Stimulated activated CD8-positive, alpha-beta memory T cell treated with anti-CD3 and anti-CD28 coated beads, Interleukin-2, amount 100 ng/mL, for 1 hour (primary cell): ENCODE measurements at places on chromosomes 5 and 9.

GRCh38 chr5:159732220-159732619 lies 184.1 kb upstream of the ADRA1B start:
- no peak for DNase-seq

DNA sequence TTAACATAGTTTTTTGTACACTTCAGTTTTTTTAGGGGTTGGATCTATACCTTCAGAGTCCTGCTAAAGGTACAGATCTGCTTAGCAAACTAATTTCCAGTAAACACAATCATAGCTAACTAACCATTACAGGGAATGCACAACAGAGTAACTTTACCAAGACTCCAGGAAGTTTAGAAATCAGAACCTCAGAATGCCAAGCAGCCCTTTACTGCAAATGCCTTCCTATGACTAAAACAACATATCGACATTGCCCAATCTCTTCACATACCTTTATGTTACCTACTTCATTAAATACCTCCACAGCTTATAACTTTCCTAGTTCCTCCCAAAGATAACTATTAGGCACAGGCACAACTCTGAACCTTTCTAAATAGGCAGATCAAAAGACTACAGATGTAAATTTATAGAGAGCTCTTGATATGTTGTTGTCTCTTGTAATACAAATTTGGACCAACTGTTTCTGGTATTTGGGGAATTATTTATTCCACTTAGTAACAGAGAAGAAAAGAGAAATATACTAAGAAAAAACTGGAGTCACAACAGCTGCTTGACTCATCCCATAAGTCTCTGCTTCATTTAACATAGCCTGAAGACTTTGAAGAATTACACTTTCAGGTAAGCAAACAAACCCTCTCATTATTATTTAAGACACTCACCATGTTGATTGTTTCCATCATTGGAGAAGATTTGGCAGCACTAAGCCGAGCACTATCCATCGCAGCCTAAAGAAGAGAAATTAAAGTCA lies 46.0 kb upstream of the OR2K2 start:
- DNase-seq: no peak

DNA sequence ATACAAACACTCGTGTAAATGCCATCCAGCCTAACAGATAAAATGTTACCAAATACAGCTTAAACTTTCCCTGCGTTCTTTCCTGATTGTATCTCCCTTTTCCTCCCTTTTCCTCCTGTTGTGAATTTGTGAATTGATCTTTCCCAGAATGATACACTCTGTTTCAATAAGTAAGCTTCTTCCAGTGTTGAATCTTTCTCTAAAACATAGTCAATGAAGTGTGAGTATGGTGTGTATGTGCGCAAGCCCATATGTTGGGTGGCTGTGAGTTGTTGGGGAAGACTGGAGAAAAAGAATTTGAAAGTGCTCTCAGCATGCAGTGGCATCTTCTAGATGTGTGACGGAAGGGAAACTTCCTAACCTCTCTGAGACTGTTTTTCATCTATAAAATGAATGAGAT lies 143.1 kb upstream of the KLF4 start:
- no peak for DNase-seq

GRCh38 chr5:156219483-156220005 lies 107.4 kb upstream of the SGCD start:
- DNase-seq: no peak

DNA sequence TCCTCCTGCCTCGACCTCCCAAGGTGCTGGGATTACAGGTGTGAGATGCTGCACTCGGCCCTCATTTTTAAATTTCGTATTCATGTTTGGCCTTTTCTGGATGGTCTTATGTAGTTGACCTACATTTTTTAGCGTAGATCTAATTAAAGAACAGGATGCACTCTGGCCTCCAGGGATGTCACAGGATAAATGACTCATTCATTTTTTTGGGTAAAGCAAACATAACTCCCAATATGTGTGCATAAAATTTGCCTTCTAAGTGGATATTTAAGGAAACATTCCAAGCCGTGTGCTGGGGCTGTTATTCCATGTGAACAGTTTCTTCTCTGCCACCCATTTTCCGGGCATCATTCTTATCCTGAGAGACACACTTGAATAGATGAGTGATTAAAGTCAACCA lies 501.6 kb downstream of the IRX1 start:
- no peak for DNase-seq

DNA sequence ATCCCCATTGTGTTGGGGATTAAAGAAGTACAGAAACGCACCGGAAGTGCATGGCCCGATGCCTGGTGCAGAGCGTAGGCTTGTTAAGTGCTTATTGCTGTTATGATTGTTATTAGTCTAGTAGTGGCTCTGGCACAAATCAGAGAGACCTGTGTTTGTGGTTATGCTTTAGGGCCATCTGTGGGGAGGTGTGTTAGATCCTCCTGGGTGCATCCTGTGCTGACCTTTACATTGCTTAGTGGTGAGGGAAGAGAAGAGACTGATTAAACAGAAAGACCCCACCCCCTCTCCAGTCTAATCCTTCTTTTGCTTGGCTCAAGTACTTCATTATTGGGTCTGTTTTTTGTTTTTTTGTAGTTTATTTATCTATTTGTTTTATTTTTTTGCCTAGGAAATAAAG lies 112.7 kb upstream of the SPRY4 start:
- no peak for DNase-seq

DNA sequence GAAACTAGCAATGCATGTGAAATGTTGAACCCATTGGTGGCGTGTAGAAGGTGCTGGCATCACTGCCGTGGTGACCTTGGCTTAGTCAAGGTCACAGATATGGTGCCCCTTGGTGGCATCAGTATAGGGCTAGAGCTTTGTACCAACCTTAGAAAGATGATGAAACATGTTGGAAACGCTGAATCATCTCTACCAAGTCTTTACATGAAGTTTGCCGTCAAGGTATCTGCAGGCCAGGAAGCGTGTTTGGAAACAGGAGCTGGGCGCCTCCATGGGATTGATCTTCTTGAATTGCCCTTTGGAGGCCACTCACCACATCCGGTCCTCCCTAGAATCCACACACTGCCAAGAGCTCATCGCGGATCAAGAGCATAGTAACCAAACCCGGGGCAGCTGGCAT lies 16.9 kb upstream of the BOD1 start:
- no peak for DNase-seq
